ENCODE measurements at places on chromosomes 2 and 18. TPM values are rescaled to one million over a fixed set of nuclear protein-coding genes. Genes with fewer than 3 reads are reported as not detected.

The VIL1 gene
- total RNA-seq = not detected

The TEX44 gene
- total RNA-seq = not detected

The SCYGR6 gene
- not detected for total RNA-seq

The THSD7B gene
- 12.2 TPM for total RNA-seq

The ASPRV1 gene
- total RNA-seq = 3.0 TPM

The GKN1 gene
- total RNA-seq = not detected

The RMC1 gene
- 29.8 TPM for total RNA-seq

The CABYR gene
- 19.6 TPM for total RNA-seq

Measured in diencephalon (tissue), 1 donor.